Osteoblast (primary cell): ENCODE measurements at places on chromosomes 5 and 9.

DNA sequence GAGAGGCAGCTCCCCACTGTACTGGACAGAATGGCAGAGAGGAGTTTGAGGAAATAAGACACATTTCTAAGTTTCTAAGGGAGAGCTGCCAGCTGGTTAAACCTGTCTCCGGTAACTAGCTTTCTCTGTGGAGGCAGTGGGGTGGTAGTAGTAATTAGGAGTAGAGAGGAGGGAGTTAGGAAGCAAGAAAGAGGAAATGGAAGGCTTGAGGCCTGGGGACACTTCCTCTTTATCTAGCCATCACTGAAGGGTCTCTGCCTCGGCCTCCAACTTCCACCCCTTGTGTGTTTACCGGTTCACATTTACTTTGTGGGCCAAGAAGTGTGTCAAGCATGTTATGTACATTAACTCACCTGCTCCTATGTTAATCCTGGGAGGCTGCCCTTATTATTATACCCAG lies 462.2 kb upstream of the DMAC1 start:
- no peak for DNase-seq

GRCh38 chr5:150694612-150695011 lies 6.2 kb downstream of the RBM22 start:
- no peak for DNase-seq

DNA sequence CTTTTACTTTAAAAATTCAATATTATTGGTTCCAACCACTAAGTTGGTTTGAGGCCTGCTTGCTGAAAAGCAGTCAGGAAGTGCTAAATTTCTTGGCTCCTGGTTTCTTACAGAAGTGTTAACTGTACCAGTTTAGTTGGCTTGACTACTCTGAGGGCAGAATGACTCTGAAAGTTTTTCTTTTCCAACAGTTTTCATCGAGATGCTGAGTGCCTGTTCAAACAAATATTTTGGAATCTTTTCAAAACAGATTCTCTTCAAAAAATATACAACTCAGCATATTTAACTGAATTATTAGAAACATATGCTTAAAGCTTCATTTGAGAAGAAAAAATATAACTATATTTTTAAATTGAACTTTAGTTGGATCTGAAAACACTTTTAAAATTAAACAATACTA lies 37.0 kb downstream of the SLC38A9 start:
- DNase-seq: peak; percentile 65

DNA sequence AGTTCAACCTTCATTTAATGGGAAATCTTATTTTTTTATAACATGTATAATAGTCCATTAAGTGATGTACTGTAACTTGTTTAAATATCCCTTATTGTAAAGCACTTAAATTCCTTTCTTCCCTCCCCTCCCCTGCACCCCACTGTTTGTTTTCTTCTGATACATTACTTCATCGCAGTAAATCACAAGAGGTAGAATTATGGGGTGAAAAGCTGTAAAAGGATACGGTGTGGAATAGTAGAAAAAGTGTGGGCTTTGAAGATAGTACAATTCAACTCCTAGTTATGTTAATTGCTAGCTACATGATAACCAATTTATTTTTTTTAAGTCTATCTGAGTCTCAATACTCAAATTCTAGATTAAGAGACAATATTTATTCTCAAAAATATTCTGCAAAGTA lies 41.9 kb upstream of the MACIR start:
- no peak for DNase-seq

DNA sequence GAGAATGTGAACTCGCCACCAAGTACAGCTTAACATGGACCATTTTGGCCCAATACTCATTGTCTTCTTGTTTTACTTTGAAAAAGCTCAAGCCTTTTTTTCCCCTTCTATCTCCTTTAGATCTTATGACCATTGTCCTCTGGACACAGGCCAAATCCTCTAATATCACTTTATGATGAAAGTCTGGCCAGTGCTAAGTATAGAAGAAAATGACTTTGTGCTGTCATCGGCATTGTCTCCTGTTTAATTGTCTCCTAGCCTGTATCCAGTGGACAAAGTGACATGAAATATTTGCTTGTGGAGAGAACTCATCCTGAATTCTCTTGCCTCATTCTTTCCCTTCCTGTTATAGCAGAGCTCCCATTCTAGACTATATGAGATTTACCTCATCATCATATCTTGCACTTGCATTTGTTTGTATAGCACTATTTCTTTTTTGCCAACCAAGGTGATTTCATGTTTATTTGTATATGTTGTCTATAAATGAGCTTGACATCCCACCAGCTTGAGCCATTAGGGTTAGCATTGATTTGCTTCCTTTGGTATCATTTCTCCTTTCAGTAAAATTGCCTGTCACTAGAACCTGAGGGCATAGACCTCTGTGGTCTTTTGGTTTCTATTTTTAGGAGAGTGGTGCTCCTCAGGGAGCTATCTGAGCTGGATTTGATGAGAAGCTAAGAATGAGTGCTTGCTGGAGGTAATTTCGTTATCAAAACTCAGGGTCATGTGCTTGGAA lies 18.8 kb upstream of the TNFAIP8 start:
- DNase-seq: no peak

DNA sequence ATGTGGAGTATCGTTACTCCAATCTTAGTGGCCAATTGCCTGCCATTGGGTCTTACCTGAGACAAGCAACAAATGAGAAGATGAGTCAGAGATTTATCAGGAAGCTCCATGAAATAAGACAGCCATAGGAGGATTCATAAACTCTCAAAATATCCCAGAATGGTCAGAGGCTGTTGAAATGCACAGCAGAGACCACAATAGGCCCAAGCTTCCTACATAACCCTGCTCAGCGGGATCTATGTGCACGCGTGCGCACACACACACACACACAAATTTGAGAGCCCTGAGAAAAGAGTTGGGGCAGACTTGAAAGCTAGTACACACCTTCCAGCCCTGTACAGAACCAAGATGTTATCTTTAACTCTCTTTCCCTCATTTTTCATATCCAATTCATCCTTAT lies 9.8 kb downstream of the UIMC1 start:
- DNase-seq: no peak

GRCh38 chr5:151483647-151484046 lies 36.2 kb downstream of the SLC36A1 start:
- DNase-seq: peak; percentile 25
